ENCODE measurements at places on chromosomes 6 and 20.

- no peak for DNase-seq
These were observed 19.8 kb downstream of the DACT2 start for GRCh38 chr6:168299541-168300511.

- DNase-seq = no peak
These were observed 3.9 kb downstream of the GTF2H5 start for GRCh38 chr6:158172001-158172400.

DNA sequence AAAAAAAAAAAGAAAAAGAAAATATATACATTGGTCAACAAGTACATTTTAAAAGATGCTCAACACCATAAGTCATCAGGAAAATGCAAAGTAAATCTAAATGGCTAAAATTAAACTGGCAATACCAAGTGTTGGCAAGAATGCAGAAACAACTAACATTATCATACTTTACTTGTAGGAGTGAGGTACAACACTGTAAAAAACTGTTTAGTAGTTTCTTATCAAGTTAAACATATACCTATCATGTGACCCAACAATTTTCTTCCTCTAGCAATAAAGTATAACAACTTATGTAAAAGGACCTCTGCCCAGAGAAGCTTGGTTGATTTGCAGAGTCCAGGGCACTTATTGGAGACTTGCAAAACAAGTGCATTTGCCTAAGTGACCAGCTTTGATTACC, 40.4 kb downstream of the LMBRD1 start:
- DNase-seq = no peak

DNA sequence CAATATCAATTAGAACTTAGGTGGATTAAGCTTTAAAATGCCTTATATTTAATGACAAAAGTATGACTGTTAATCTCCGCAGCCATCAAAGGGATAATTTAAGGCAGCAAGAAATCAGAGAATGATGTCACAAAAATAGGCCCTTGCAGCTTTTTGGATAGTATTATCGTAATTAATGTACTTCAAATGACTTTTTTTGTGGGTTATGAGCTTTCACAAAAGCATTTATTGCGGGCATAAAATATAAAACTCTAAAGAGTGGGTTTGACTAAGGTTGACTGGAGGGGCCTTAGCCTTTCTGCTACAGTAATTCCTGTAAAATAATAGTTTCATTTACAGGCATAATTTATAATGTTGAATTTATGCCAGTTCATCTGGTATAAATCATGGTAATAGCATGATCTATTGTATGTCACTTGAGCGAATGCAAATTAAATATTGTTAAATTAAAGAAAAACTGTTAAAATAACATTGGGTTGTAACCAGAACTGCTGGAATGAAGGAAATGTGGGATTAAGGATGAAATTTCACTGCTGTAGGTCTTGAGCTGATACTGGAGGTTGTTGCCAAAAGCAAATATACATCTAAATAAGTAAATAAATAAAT, 78.5 kb upstream of the ZFP64 start:
- DNase-seq = no peak

DNA sequence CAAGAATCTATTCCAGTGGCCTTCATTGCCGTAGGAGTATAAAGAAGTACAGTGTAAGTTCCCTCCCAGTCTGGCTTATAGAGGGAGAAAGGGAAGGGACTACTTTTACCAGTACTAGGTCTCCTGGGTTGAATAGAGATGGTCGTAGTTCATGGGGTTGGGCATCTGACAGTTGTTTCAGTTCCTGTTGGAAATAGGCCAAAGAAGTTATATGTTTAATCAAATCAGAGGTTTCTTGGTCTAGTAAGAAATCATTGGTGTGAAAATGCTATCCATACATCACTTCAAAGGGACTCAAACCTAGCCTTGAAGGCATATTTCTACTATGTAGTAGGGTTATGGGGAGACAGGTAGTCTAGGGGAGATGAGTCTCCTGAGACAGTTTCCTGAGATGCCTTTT, 45.6 kb upstream of the MAN1A1 start:
- DNase-seq = no peak

- no peak for DNase-seq
These were observed 37.5 kb upstream of the PDE7B start for GRCh38 chr6:135814043-135814442.
